ENCODE measurements at places on chromosomes 11 and 22.

GRCh38 chr11:9759519-9760192 lies 95.8 kb downstream of the SWAP70 start:
- DNase-seq, result peak; percentile 78

DNA sequence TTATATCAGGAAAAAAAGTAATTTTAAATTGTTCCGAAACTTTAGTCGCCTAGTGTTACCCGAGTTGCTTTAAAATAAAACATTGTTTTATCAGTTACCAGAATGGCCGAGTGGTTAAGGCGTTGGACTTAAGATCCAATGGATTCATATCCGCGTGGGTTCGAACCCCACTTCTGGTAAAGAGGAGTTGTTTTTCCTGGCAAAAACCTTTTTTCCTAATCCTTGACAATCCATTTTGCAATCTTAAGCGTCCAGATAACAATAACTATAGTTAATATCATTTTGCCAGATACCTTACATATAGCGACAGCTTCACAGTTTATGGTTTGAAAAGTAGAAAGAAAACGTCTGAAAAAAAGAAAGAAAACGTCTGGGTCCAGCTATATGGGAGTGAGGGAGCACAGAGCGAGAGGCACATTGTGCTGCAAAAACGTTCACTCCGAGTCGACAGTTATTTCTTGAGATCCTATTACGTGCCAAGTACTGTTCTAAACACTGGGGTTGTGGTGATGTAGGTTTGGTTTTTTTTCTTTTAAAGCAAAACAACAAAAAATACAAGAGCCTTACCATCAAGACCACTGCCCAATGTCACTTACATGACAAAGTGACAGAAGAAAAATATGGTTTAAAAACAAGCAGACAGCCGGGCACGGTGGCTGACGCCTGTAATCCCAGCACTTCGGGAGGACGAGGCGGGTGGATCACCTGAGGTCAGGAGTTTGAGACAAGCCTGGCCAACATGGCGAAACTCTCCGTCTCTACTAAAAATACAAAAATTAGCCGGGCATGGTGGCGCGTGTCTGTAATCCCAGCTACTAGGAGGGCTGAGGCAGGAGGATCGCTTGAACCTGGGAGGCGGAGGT lies 40.6 kb downstream of the OR4D9 start:
- DNase-seq, result peak; percentile 80

GRCh38 chr11:45262900-45263299 lies 23.2 kb downstream of the SYT13 start:
- DNase-seq, result no peak

GRCh38 chr11:19597206-19597605 lies 115.4 kb upstream of the NAV2 start:
- DNase-seq, result peak; percentile 39

GRCh38 chr22:49499433-49500075 lies 328.1 kb downstream of the BRD1 start:
- DNase-seq, result no peak

GRCh38 chr11:111399187-111400031 lies 20.3 kb upstream of the POU2AF1 start:
- DNase-seq, result no peak

GRCh38 chr11:93718057-93718563 lies 23.2 kb downstream of the TAF1D start:
- DNase-seq, result no peak

DNA sequence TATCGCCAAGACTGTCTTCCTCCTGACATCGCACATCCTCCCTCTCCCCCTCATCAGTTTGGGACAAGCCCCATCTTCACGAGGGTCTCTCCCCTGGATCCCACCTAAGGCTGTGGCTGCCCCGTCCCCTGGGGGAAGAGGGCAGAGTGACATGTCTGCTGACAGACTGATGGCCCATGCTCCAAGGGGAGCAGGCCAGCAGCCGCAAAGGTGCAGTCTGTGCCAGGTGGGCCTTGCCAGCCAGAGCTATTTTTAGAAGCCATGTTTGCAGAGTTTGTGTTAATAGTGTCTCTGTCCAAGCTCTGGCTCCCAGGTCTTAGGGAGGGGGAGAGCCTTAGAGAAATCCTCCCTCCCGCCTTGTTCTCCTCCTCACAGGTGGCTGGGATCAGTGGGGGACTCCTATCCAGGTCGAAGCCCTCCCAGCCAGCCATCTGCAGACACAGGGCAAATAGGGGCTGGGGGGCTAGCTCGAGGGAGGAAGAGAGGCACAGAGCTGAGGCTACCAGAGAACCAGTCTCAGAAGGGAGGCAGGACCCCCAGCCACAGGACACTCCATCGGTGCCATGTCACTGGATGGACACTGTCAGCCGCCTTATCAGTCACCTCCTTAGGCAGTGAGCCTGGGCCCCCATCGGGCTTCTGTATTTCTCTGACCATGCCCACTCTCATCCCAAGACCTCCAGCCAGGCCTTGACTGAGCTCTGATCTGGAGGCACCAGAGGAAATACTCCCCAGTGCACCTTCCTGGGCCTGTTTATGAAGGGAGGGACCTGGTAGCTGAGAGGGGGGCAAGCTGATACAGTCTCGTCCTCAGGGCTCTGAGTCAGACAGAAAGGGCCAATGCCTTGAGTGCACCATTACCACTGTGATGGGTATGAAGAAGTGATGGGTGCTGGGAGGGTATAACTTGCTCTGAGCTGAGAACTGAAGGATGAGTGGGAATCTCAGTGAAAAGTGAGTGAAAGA lies 49.3 kb downstream of the CHRDL2 start:
- DNase-seq, result no peak

DNA sequence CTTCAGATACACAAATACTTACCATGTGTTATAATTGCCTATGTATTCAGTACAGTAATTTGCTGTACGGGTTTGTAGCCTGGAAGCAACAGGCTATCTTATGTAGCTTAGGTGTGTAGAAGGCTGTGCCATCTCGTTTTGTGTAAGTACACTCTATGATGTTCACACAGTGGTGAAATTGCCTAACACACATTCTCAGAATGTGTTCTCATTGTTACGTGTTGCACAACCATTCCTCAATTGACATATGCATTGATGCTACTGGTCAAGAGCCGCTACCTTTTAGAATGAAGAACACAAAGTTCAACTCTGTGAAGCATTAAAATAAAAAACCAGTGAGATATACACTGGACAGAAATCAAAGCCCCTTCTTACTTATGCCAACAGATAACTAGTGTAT lies 26.7 kb downstream of the SVIP start:
- no peak for DNase-seq

GRCh38 chr11:13033760-13034533 lies 24.8 kb downstream of the RASSF10 start:
- no peak for DNase-seq

DNA sequence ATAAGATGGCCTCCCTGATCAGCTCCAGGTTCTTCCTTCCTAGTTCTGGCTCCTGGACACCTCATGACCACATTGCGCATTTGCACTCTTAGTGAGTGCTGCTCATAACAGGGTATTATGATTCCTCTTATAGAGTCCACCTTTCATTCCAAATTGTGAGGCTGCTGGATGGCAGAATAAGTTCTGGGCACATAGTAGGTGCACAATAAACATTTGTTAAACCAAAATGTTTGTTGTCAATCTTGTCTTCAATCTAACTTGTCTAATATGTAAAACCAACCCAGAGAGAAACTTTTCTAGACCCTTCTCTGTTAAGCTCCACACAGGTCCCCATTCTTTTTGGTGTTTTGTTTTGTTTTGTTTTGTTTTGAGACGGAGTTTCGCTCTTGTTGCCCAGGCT lies 22.6 kb upstream of the ZBTB16 start:
- no peak for DNase-seq

All from umbilical cord (tissue), 2 donors.